ENCODE measurements at places on chromosomes 5 and 9.

GRCh38 chr5:167814040-167814439, 477.4 kb upstream of the WWC1 start:
- no peak for DNase-seq

DNA sequence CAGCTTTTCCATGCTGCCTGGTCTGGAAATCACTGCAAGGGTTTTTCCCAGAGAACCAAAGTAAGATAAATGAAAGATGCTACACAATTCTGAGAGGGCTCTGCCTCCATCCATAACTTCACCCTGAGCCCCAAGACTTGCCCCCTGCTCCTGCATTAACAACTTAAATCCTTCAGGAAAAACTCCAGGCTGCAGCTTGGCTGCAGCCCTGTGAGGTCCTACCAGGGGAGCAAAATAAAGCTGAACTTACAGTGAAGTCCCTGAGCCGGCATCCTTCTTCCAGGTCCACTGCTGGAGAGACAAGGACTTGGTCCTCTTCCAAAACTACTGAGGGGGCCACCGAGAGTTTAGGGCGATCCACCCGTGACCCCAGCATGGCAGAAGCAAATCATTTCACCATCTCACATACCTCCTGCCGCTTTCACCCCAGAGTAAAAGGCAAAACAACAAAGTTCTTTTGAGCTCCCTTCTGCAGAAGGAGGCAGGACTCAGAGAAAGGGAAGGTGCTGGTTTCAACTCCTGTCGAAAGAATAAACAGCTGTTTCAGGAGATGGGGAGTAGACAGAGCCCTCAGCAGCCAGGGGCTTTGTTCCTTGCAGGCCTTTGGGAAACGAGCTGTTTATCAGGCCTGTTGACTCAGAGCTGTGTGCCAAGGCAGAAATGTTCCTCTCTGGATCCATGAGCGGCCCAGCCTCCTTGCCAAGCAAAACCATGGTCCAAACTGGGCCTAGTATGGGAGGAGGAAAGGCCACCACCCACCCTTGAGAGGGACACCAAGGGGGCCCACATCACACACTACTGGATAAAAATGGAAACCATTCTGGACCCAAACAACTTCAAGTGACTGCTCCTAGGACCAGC, 20.6 kb downstream of the GGTA1 start:
- DNase-seq: no peak

DNA sequence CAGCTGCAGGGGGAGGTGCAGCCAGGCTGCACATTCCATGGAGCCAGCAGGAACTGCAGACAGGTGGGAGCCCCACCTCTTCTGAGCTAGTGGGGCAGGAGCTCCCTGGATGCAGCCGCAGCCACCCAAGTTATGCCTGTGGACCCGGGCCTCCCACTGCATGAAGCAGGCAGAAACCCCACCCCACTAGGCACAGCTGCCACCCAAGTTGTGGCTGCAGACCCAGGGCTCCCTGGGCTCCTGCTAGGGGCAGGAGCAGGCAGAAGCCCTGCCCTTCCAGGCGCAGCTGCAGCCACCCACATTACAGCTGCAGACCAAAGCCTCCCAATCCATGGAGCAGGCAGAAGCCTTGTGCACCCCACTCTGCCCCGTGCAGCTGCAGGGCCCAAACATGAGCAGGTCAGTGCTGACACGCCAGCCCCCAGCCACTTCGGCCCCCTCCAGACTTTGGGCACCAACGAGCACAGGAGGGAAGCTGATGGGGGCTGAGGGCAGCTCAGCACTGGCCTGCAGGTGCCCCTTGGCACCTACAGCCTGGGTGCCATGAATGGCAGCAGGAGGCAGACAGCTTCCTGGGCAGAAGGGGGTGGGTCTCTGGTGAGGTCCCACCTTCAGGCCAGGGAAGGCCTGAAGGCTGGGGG, 106.9 kb downstream of the C9orf50 start:
- no peak for DNase-seq

- no peak for DNase-seq
Observed at GRCh38 chr9:78775696-78776295, 478.9 kb downstream of the PSAT1 start.

DNA sequence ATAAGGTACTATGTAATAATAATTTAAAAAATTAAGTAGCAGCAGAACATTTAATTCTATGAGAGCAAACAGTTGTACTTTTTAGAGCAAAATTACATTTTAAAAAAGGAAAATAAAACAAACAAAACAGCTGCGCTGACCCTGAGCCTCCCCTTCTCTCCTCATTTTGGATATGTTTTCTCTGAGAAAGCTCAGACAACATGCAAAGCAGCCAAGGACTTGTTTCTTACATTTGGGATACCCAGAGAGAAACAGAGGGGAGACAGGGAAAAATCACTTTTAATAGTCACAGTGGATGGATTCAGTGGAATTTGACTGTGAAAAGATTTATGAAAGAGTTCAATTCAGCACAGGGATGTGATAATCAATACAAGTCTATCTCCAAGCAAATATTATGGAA, 299.2 kb downstream of the EBF1 start:
- DNase-seq: no peak

- DNase-seq: no peak
Observed at GRCh38 chr9:124873664-124874063, 11.7 kb downstream of the ARPC5L start.

GRCh38 chr9:122213102-122213588, 15.6 kb downstream of the LHX6 start:
- DNase-seq: no peak
